Upper lobe of left lung (tissue), 6 donors: ENCODE measurements at places on chromosomes 2 and 18. TPM values are rescaled to one million over a fixed set of nuclear protein-coding genes. Genes with fewer than 3 reads are reported as not detected.

DNA sequence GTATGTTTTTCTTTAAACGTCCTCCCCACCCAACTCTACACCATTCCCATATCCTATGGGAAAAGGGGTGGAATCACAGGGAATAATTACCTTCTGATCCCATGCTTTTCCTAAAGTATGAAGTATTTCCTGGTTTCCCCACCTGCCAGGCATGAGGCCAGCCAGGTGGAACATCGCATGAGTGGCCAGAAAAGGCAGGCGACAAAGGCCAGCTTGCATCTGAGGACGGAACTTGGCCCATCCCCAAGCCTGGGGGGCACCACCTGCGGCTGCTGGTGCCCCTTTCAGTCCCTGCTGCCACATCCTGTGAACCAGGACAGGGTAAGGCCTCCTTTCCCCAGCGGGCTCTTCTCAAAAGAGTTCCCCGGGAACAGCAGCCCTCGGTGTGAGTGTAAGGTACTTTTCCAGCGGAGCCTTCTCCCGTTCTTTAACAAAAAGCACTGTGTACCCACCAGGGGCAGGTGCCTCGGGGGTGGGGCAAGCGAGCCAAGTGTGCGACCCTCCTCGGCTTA is 1.2 kb upstream of the ERFE start:
- no peak overlapping the region for H3K4me3 ChIP-seq
- H3K36me3 ChIP-seq = no peaks in the 10 kb centered on the region
- H3K27me3 ChIP-seq = peaks cover 24% of the 10 kb centered on the region
- H3K27ac ChIP-seq = no peak overlapping the region
- peaks cover 26% of the 10 kb centered on the region for H3K4me1 ChIP-seq

GRCh38 chr2:197209246-197209645 is 101.3 kb downstream of the ANKRD44 start:
- H3K4me3 ChIP-seq = no peak overlapping the region
- peak overlapping the region; percentile 69 for H3K27ac ChIP-seq
- peaks cover 73% of the 10 kb centered on the region for H3K4me1 ChIP-seq
- no peaks in the 10 kb centered on the region for H3K36me3 ChIP-seq
- no peak for DNase-seq

DNA sequence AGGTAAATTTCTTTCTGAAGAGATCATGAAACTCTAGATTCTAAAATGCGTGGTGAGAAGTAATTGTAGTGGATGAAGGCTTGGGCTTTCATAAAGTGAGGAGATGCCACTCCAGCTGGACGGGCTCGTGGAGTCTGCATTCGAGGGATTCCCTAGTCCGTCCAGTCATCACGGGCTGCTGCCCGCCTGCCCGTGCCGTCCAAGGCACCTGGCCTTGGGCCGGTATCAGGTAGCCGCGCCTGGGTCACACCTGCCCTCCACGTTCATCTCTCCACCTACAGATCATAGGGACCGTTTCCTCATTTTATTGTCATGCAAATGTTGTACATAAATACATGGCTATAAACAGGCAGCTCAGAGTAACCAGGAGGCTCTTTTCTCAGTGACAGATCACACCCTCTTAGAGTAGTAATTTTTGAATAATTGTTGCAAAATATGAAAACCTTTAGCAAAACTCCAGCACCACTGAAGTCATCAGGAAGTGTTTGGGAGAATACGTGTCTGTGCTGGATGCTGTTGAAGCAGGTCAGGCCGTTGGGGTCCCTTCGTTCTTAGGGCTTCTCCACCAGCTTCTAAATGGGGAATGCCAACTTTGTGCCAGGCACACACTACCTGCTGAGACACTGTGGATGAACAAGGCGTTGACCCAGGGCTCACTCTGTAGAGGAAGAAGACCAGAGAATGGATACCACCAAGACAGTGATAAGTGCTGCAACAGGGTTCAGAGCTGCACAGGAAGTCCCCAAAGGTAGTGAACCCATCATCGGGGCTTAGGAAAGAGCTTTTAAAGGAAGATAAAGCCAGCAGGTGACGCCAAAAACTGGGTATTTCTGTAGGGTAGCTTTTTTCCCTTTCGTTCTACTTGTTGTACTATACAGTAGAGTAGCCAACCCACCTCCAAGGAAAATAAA is 112.5 kb downstream of the FAM210A start:
- DNase-seq = no peak
- peaks cover 53% of the 10 kb centered on the region for H3K4me1 ChIP-seq
- H3K27ac ChIP-seq = peak overlapping the region; percentile 69

- peak overlapping the region; percentile 92 for H3K27ac ChIP-seq
- DNase-seq = no peak
- H3K36me3 ChIP-seq = no peaks in the 10 kb centered on the region
- no peaks in the 10 kb centered on the region for H3K27me3 ChIP-seq
- H3K4me1 ChIP-seq = peaks cover 34% of the 10 kb centered on the region
- H3K4me3 ChIP-seq = peak overlapping the region; percentile 91
Observed at GRCh38 chr2:241507430-241508239, 749 bp downstream of the STK25 start.

GRCh38 chr18:45365835-45366234 is 249.4 kb upstream of the SLC14A2 start:
- H3K27ac ChIP-seq = peak overlapping the region; percentile 13
- no peak overlapping the region for H3K4me3 ChIP-seq
- DNase-seq = no peak
- no peaks in the 10 kb centered on the region for H3K36me3 ChIP-seq

DNA sequence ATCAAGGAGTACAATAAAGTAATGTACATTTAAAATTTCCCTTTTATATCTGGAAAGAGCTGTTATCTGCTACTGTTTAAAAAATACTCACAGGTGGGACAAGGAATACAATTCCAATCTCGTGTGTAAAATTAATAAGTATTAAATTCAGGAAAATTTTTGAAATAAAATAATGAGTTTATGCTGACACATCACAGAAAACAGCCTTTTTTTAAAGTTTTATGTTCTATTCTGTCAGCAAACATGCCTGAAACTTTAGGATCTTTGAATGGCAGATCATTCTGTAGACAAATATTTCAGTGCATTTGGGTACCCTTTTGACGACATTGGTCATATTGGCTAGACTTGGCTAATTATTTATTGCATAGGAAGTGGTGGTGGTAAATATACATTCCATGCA is 254.4 kb upstream of the ETAA1 start:
- H3K4me3 ChIP-seq = no peak overlapping the region
- no peaks in the 10 kb centered on the region for H3K4me1 ChIP-seq
- no peaks in the 10 kb centered on the region for H3K36me3 ChIP-seq
- no peak overlapping the region for H3K27ac ChIP-seq
- DNase-seq = no peak

- no peaks in the 10 kb centered on the region for H3K27me3 ChIP-seq
- peaks cover 58% of the 10 kb centered on the region for H3K36me3 ChIP-seq
- H3K27ac ChIP-seq = no peak overlapping the region
- DNase-seq = no peak
- no peak overlapping the region for H3K4me3 ChIP-seq
Observed at GRCh38 chr2:24206714-24207113, 31.9 kb downstream of the FAM228A start.

GRCh38 chr18:78293940-78294541 is 685.6 kb upstream of the SALL3 start:
- peaks cover 15% of the 10 kb centered on the region for H3K4me1 ChIP-seq
- DNase-seq = no peak
- H3K36me3 ChIP-seq = no peaks in the 10 kb centered on the region
- no peak overlapping the region for H3K27ac ChIP-seq
- no peaks in the 10 kb centered on the region for H3K27me3 ChIP-seq

- no peak overlapping the region for H3K27ac ChIP-seq
- H3K4me3 ChIP-seq = no peak overlapping the region
- H3K27me3 ChIP-seq = no peaks in the 10 kb centered on the region
- H3K4me1 ChIP-seq = no peaks in the 10 kb centered on the region
Observed at GRCh38 chr2:24205131-24205530, 30.3 kb downstream of the FAM228A start.

- H3K36me3 ChIP-seq = no peaks in the 10 kb centered on the region
- H3K4me3 ChIP-seq = no peak overlapping the region
- no peak for DNase-seq
- no peaks in the 10 kb centered on the region for H3K27me3 ChIP-seq
- no peak overlapping the region for H3K27ac ChIP-seq
Observed at GRCh38 chr18:70426818-70427217, 138.0 kb downstream of the SOCS6 start.

DNA sequence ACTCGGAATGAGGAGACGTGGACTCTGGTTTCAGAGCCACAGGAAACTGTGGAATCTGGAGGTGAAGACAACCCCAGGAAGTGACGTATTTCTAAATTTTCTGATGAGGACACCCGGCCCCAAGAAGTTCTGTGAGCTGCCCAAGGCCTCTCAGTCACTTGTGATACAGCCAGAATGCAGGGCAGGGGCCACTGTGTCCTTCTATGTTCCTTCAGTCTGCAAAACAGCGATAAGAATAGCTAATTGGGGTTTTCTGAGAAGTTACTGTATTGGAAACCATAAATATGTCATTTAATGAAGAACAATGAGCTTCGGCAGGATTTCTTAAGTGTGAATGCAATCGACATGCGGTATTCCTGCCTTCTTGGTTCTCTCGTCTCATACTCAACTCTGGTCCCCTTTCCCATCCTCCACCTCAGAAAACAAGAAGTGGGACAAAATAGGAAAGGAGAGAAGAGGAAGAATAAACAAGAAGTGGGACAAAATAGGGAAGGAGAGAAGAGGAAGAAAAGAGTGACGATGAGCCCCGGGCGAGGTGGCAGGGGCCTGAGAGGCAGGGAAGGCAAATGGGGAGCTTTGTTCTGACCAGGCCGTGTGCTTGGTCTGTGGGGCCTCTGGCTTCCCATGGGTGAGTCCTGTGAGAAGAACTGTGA is 282.0 kb upstream of the REV1 start:
- H3K27me3 ChIP-seq = no peaks in the 10 kb centered on the region
- no peak overlapping the region for H3K4me3 ChIP-seq
- H3K27ac ChIP-seq = no peak overlapping the region
- peak; percentile 59 for DNase-seq

DNA sequence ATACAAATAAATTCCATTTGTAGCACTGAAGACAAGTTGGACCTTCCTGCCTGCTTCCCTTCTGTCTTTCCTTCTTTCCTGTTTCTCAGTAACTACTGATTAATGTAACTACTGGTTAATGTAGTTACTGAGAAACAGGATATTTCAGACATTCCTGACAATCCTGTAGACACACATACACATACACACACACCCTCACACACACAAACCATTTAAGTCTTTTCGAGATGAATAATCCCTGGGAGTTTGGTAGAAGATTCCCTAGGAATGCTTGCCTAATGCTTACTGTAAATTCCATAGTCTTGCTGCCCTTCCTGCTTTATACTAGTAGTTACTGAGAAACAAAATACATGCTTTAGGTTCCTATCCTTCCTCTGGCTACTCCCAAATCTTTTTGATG is 83.9 kb downstream of the PIK3C3 start:
- no peak overlapping the region for H3K27ac ChIP-seq
- no peak for DNase-seq
- H3K4me3 ChIP-seq = no peak overlapping the region
- H3K27me3 ChIP-seq = no peaks in the 10 kb centered on the region

DNA sequence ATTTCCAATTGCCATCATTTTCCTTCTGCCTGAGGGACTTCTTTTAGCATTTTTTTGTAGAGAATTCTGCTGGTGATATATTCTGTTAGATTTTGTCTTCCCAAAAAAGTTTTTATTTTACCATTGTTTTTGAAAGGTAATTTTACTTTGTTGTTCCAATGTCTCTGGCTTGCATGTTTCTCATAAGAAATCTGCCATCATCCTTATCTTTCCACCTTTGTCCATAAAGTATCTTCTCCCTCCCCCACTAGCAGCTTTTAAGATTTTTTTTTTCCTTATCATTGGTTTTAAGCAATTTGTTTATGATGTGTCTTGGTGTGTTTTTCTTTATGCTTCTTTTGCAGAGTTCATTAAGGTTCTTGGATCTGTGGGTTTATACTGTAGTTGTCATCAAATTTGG is 104.5 kb downstream of the KCTD1 start:
- no peaks in the 10 kb centered on the region for H3K36me3 ChIP-seq
- peaks cover 4% of the 10 kb centered on the region for H3K4me1 ChIP-seq
- no peak for DNase-seq
- H3K4me3 ChIP-seq = no peak overlapping the region
- H3K27me3 ChIP-seq = no peaks in the 10 kb centered on the region

DNA sequence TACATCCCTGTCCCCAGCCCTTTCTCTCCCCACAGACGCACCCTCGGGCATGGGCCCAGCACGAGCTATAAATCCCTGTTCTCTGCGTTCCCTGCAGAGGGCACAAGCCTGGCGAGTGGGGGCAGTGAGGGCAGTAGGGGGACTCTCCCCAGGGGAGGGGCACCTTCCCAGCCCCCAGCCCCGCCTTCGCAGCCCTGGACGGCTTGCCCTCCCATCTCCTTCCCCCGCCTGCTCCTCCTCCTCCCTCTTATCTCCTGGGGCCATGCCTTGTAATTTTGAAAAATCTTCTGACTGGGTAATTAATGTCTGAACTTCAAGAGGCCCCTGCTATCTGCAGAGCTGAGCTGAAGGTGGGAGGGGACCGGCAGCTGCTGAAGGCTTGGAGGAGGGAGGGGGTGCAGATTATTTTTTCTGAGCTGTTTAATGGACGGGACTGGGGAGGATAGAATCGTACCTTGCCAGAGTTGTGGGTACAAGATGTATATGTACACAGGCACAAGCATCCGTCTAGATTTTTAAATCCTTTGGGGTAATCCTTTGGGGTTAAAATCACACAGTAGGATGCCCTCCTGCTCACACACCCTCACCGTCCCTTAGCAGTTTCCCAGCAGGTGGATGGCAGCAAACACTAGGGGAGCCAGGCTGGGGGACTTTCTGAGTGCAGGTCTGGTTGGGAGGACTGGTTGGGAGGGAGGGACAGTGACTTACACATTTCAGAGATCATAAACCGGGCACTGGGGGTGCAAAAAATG is 121.9 kb downstream of the SMAD7 start:
- H3K27ac ChIP-seq = no peak overlapping the region
- no peak overlapping the region for H3K4me3 ChIP-seq
- DNase-seq = peak; percentile 18
- no peaks in the 10 kb centered on the region for H3K27me3 ChIP-seq

- no peak overlapping the region for H3K4me3 ChIP-seq
- H3K36me3 ChIP-seq = no peaks in the 10 kb centered on the region
- no peak overlapping the region for H3K27ac ChIP-seq
- DNase-seq = peak; percentile 66
- no peaks in the 10 kb centered on the region for H3K27me3 ChIP-seq
Observed at GRCh38 chr2:30862054-30862651, 54.9 kb upstream of the CAPN13 start.

- no peaks in the 10 kb centered on the region for H3K27me3 ChIP-seq
- no peak for DNase-seq
- H3K27ac ChIP-seq = no peak overlapping the region
- no peaks in the 10 kb centered on the region for H3K4me1 ChIP-seq
- H3K4me3 ChIP-seq = no peak overlapping the region
- peaks cover 21% of the 10 kb centered on the region for H3K36me3 ChIP-seq
Observed at GRCh38 chr18:26046419-26047077, 43.9 kb downstream of the SS18 start.

- H3K27me3 ChIP-seq = no peaks in the 10 kb centered on the region
- no peak overlapping the region for H3K27ac ChIP-seq
- no peak overlapping the region for H3K4me3 ChIP-seq
- no peak for DNase-seq
Observed at GRCh38 chr2:213181712-213182111, 30.3 kb upstream of the IKZF2 start.

The POMC gene
- 7.7 TPM for total RNA-seq

The HOXD10 gene
- total RNA-seq = 0.47 TPM

The GNAL gene
- total RNA-seq = 5.1 TPM

The CD302 gene
- 36.7 TPM for total RNA-seq

The HOXD12 gene
- total RNA-seq = not detected

The CD8B gene
- 2.7 TPM for total RNA-seq

The CTIF gene
- 62.4 TPM for total RNA-seq

The TRABD2A gene
- 5.7 TPM for total RNA-seq

The GCG gene
- not detected for total RNA-seq

The BCL2L11 gene
- total RNA-seq = 48.7 TPM

The EMILIN1 gene
- 57.0 TPM for total RNA-seq

The SERPINB3 gene
- total RNA-seq = not detected

The POTEC gene
- total RNA-seq = not detected

The NGEF gene
- 0.98 TPM for total RNA-seq

The TOGARAM2 gene
- total RNA-seq = 11.6 TPM

The TRIM43 gene
- not detected for total RNA-seq
